ENCODE measurements at places on chromosomes 11 and 22.

DNA sequence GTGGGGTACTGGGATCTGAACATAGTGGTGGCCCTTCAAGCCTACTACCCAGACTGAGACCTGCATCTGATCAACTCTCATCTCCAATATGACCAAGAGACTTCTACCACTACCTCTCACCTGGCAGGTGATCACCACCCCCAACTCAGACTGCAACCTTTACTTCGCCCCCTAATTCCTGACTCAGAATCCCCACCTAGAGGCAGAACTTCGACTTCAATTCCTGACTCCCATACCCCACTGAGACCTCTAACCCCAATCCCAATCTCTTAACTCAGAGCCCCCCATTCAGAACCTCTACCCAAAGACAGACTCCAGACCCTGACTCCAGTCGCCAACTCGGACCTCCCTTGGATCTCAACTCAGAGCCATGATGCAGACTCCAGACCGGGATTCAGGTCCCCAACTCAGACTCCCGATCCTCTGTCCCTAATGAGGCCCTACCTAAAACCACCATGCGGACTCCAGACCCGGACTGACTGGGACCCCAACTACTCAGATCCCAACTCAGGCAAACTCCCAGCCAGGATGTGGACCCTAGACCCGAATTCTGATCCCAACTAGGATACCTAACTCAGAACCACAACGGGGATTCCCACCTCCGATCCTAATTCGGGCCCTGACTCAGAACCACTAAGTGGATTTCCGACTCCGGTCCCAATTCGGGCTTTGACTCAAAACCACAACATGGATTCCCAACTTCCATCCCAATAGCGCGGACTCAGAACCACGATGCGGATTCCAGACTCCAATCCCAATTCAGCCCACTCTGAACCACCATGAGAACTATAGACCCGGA lies 1.2 kb downstream of the KCNQ1OT1 start:
- no peak for DNase-seq

- no peak for DNase-seq
Observed at GRCh38 chr11:83599066-83599465, 312.9 kb upstream of the CCDC90B start.

DNA sequence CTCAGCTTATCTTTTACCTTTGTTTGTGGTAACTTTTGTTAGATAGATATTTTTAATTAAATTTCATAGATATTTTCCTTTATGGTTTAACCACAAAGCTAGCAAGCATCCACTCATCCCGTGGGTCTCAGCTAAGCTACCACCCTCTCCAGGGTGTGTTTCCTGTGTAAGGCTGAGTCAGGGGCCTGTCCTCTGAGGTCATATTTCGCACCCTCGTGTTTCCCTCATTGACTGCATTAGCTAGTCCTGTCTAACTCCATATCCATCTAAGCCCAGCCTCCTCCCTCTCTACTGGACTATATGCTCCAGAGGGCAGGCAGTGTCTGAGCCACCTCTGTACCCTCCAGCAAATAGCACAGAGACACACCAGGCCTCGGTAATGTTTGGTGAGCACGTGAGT lies 16.7 kb downstream of the XRRA1 start:
- no peak for DNase-seq

GRCh38 chr11:113043698-113044097 lies 82.5 kb downstream of the NCAM1 start:
- DNase-seq = no peak

DNA sequence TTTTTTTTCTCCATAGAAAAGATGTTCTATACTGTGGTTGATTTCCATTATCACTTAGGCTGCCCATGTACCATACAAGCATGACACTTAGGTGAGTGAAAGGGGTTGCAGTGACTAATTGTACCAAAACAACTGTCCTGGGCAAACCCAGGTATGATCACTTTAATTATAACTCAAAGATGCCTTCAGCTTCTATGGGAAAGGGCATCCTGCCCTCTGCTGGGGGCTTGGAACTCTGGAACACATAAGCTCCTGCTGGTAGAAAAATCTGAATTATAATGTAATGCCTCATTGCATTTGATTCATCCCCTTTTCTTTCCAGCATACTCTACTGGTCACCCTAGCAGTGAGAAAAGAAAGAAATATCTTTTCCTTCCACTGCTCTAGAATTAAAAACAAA lies 206.3 kb downstream of the DDX10 start:
- no peak for DNase-seq

- DNase-seq = no peak
Observed at GRCh38 chr11:83249445-83249844, 36.7 kb downstream of the CCDC90B start.

- no peak for DNase-seq
Observed at GRCh38 chr11:111157571-111157970, 88.0 kb upstream of the POU2AF2 start.

DNA sequence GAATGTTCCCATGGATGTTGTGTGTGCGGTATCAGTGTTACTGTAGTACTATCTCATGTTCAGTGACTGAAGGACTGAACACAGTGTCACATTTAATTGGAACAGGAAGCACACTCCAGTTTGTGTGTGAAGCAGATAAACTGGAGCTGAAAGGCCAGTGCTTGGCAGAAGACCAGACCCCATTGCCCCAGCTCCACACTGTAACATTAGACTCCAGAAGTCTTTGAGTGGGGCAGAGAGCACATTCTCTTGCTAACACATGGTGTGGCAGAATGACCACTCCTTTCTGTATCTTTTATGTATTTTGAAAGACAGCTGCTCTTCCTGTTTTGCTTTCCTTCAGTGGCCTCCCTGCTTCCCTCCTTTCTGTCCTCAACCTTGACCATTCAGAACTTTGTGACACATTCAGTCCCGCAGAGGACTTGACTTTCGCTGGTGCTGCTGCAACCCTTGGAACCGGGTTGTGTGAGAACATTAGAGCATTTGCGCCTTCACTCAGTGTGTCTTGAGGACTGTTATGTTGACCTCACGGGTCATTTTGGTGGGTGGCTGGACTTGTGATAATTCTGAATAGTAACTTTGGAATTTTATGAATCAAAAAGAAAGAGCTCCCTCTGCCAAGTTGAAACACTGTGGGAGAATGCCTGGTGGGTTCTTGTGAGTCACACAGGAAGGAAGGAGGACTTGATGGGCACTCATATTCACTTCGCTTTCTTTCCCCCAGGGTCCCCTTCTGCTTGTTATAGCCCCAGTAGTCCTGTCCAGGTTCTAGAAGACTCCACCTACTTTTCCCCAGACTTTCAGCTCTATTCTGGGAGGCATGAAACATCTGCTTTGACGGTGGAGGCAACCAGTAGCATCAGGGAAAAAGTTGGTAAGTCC lies 26.4 kb downstream of the AMOTL1 start:
- DNase-seq = no peak

DNA sequence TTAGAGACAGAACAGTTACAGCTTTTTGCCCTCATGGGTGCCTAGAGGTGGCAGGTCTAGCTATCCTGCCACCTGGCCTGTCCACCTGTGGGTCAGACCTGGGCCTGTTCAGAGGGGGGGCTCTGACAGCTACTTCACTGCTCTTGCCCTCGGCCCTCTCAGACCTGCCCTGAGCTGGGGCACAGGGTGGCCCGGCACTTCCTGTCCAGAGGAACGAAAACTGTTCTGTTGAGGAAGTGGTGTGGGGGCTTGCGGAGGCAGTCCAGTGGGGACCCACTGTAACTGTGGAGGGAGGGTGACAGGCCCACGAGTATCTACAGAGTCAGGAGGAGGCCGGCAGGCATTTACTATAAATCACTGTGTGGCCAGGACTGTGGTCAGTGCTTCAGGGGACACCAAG lies 16.2 kb downstream of the TESMIN start:
- DNase-seq = no peak

- DNase-seq = no peak
Observed at GRCh38 chr11:105033781-105034180, 1.2 kb downstream of the CASP1 start.

DNA sequence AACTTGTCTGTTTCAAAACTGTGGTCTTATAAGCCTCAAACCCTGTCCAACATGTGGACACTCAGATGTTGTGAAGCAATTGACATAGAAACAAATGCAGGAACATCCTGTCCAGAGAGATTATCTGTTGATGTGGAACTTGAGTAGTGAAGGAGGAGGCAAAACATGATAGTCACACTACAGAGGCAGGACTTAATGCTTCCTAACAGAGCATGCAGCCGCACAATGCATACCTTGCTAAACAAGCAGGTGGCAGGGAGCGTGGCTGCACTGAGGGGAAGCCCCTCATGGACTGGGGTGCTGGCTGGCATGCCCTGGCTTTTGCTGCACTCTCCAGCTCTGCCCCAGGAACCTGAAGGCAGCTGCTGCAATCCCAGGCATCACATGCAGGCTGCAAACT lies 5.3 kb downstream of the C22orf39 start:
- DNase-seq = no peak

GRCh38 chr11:65537620-65538231 lies 12.8 kb downstream of the SCYL1 start:
- no peak for DNase-seq

DNA sequence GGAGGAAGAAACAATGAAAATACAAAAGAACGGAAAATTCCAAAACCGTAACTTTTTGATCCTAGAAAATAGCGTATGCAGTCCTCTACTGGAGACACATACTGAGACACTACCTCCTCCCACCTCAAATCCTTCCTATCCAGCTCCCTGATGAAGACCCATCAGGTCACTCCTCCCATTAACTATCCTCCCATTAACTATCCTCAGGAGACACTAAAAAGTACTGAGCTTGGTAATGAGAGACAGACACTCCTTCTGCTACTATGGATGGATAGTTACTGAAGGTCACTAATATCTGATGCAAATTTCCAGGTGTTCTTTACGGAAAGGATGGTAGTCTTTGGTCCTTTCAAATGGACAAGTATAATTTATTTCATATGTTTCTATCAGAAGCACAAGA lies 237.5 kb upstream of the BLID start:
- no peak for DNase-seq

DNA sequence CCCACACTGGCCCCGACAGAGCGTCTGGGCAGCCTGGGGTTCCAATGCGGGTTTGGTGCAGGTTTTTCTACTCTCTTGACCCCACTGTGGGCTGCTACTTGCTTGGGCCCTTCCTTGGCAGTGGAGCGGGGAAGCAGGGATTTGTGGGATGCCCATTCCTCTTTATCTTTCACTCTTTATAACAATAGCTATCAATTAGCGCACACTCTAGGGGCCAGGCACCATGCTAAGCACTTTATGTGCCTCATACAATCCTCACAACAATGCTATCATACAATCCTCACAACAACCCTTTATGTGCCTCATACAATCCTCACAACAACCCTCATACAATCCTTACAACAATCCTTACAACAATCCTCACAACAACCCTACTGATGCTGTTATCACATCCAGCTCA lies 12.7 kb downstream of the ACCS start:
- no peak for DNase-seq

DNA sequence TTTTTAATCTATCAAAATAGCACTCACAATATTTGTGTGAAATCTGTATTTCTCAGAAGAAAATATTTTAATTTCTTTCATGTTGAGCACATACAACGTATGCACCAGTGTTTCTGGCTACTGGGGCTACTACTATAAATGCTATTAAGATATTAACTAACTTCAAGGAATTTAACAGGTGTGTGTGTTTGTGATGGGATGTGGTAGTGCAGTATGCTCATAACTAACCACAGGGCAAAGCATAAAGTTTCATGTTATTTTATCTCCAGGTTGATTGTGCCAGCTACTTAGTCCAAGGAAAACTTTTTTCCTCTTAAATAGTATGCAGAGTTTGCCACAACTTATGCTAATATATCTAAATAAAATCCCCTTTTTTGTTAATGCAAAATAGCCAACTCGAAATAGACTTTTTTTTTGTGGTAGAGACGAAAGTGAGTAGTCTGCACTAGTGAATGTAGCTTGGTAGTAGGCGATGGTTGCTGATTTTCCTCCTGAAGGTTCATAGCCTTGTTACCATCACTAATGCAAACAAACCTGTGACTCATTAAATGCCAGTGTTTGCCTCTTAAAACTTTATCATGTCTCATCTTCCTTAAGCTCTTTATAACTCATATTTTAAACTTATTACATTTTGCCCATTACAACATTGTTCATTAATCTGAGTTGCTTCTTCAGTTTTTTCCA lies 565.5 kb upstream of the ANO3 start:
- DNase-seq = no peak

GRCh38 chr11:67344264-67344663 lies 9.1 kb downstream of the POLD4 start:
- no peak for DNase-seq

DNA sequence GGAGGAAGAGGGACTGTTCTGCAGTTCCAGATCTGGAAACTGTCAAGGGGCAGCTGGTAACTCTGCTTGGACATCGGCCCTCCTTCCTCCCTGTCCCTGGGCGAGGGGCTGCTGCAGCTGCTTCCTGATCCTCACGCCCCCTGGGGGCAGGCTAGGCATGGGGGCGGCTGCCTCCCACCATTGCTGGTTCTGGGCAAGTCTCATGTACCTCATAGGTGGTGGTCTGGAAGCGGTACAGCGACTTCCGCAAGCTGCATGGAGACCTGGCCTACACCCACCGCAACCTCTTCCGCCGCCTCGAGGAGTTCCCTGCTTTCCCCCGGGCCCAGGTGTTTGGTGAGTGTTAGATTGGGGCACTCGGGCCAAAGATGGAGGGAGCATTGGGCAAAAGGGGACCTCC lies 5.0 kb downstream of the SNX15 start:
- no peak for DNase-seq
